ENCODE measurements at places on chromosomes 7 and 10. TPM values are rescaled to one million over a fixed set of nuclear protein-coding genes. Genes with fewer than 3 reads are reported as not detected.

The DENND2A gene
- 16.9 TPM for polyA plus RNA-seq

The ZCCHC24 gene
- polyA plus RNA-seq = 98.2 TPM

The SFR1 gene
- 6.8 TPM for polyA plus RNA-seq

DNA sequence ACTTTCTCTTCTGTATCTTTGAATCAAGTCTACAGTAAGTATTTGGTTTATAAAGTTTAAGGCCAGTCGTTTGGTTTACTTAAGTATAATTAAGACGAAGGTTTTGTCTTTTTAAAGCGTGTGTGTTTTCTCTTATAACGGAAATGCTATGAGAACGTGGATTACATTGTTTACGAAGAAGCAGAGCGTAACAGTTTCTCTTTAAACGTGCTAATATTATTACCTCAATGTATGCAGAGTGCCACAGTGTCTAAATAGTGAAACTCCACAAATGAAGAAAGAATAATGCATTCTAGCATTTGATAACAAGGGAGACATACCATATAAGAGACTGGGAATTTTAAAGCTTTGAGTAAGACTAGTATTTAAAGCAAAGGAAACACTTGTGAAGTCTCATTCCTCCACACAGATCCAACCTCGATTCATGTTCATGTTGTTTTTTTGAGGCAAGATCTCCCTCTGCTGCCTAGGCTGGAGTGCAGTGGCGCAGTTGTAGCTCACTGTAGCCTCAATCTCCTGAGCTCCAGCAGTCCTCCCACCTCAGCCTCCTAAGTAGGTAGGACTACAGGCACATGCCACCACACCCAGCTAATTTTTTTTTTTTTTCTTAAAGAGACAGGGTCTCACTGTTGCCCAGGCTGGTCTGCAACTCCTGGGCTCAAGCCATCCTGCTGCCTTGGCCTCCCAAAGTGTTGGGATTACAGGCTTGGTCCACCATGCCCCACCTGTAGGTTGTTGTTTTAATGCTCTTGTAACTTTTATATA, 75.1 kb downstream of the ANKRD61 start:
- no peak for DNase-seq

DNA sequence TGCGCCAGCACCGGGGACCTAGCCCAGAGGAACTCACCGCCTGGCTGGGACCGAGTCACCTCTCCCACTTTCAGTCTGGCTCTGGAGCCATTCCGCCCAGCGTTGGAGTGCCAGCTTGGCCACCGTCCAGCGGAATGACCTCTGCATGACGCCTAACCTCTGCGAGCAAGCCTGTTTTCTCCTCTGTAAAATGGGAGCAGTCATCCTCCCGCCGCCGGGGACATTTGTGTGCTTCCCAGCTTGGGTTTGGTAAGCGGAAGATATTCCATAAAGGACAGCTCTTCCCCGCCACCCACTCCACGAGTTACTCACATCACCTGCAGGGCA, 1.3 kb upstream of the ZCCHC24 start:
- DNase-seq = no peak

GRCh38 chr7:20227291-20227795, 10.2 kb upstream of the MACC1 start:
- no peak for DNase-seq

DNA sequence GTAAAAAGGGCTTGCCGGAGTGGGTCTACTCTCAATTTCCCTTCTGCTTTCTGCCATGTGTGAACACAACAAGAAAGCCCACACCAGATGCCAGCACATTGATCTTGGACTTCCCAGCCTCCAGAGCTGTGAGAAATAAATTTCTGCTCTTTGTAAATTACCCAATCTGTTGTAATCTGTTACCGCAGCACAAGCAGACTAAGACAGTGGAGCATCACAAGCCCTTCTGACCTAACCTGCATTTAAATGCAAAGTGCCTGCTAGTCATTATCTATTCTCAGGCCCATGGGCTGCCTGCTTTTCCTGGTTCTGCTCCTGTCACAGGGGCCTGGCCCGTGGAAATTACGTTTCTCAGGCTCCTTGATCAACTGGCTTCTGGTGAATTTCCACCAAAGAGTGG, 199.3 kb upstream of the AUTS2 start:
- DNase-seq = no peak

Measured in urinary bladder (tissue), 4 donors.